ENCODE measurements at places on chromosomes 1 and 21.

GRCh38 chr1:233730380-233730779 lies 116.5 kb downstream of the KCNK1 start:
- no peak for DNase-seq

DNA sequence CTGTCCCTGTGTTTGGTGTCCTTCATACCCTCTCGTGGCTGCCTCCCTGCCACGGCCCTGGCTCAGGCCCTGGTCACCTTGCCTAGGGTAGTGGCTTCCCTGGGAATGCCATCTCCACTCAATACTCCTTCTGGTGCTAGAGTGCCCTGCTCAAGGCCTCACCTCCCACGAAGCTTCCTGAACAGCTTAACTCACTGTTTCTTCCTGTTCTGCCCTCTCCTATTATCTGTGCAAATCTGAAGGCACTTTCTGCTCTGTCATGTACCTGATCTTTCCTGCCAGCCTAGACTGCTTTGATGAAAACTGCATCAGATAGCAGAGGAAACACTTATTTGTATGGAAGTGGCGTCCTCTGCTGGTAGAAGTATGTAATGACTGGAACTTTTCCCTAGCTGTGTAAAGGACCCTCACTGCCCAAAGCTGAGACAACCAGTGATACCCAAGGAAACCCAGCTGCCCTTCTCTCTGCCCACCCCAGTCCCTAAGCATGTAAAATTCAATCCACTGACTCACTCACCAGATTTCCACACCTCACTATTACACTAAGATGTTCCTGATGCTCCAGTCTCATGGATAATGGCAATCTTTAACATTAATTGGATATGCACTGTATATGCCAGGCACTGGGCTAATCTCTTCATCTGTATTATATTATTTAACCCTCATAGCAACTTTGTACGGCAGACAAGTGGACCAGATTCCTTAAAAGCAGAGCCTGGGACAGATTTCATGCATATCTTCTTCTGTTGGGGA lies 36.2 kb upstream of the BTG2 start:
- DNase-seq, result no peak

DNA sequence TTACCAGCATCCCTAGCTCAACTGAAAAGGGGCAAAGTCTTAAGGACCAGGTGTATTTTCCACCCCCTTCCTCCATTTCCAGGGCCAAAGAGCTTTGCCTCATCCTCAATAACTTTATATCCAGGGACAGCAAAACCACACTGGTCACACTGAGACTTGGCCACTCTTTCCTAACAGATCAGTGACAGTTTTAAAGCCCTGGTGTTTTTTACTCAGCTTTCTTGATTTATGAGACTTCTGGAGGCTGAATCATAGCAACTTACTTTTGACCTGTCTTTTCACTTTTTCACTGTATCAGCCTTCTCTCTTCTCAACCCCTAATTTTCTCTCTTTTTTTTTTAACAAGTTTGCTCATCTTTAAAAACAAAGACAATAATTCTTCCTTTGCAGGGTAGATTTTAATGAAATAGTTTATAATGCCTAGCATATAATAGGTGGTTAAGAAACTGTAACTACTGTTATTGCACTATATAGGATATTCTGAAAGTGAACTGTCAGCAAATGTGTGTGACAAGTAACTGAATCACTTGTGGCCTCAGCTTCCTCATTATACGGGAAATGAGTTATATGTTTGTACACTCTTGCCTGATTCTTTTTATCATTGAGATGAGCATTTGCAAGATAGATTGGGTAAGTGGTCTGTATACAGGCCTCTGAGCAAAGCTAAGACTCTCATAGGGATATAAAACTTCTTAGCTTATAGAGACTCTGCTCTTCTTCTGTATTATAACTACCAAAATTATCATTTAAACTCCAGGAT lies 19.7 kb upstream of the DYNLT5 start:
- no peak for DNase-seq

DNA sequence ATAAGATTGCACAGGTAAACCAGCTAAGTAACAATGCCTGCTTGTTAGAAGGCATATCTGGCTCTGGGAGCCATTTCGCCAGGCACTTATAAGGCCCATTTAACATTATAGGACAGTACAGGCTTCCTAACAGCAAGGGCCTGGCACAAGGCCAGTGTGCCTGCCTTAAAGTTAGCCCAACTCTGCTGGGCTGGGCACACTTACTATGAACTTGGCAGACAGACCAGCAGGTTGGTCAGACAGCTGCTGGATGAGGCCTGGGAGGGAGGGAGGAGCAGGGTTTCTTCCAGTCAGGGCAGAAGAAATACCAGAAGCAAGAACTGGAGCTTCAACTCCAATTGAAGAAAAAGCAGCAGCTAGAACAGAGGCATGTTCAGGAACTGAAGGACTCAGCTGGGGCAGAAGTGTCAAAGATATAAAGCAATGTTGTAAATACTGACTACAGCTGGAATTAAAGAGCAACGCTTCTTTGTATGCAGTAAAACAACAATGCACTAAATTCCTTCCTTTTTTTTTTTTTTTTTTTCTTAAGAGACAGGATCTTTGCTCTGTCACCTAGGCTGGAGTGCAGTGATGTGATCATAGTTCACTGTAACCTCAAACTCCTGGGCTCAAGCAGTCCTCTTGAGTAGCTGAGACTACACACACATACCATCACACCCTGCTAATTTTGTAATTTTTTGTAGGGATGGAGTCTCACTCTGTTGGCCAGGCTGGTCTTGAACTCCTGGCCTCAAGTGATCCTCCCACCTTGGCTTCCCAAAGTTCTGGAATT lies 4.9 kb downstream of the CACHD1 start:
- no peak for DNase-seq

DNA sequence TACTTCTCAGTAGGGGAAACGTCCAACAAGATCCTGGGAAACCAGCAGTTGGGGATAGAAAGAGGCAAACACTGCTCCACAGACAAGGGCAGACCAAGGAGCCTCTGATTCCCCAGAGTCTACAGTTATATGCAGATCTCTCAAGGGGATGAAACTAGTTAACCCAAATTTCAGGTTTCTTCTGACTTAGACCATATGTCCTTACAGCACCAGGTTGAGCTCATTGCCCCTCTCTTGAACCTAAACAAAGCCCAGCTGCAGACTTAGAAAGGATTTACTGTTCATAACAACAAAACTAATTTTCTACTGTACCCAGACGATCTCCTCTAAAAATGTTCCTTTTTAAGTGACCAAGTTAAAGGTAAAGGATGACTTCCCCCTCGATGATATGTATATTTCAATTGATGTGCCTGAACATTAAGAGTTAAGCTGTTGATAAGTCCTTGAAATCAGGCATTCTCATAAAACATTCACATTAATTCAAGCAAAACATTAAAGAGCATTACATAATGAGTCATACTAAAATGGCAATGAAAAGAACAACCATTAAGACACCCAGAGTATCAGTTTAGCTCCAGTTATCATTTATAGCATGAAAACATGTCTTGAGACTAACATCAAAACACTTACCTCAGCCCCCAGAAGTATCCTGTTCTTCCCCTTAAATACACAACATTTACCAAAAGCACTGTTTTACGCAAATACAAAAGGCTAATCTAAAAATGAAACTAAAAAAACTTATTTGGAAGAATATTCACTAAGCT lies 24.1 kb downstream of the SMYD3 start:
- no peak for DNase-seq

Data from GOT3 (cell line).